ENCODE measurements at places on chromosomes 11 and 22.

DNA sequence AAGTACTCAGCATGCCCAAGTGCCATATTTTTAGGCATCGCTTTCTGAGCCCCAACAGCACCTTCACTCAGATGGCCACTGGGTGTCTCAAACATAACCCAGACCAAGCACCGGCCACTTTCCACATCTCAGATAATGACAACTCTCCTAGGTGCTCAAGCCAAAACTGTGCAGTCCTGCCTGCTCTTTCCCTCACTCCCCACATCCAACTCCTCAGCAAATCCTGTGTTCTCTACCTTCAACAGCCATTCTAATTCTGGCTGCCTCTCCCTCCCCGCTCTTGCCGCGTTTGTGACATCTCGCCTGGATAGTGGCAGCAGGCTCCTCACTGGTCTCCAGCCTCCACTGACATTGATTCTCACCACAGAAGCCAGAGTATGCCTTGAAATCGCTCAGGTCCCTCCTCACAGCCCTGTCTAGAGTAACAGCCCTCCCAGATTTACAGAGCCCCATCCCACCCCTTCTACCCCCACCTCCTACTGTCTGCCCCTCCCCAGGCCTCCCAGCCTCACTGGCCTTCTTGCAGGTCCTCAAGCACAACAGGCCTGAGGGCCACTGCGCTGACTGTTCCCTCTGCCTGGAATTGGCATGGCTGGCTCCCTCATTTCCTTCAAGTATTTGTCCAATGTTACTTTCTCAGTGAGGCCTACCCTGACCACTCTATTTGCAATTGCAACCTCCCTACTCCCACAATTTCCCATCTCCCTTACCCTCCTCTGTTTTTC, 1.3 kb upstream of the PHETA2 start:
- no peak for DNase-seq

DNA sequence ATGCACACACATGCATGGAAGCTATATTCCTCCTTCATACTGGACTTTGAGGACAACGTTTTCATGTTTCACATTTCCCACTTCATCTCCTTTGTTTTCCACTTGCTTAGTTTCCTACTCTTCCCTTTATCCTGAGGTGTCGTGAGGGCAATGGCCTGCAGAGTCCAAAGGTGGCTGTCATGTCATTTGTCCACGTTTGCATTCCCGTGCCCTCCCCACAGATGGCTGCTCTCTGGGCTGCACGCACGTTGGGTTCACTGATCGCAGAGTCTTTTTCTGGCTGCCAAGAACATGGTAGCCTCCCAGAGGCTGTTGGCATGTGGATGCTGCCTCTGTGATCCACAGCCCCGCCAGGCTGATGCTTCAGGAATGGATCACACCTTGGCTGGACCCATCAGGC, 256.0 kb downstream of the ST3GAL4 start:
- no peak for DNase-seq

GRCh38 chr11:70694371-70694770, 296.0 kb downstream of the CTTN start:
- no peak for DNase-seq

DNA sequence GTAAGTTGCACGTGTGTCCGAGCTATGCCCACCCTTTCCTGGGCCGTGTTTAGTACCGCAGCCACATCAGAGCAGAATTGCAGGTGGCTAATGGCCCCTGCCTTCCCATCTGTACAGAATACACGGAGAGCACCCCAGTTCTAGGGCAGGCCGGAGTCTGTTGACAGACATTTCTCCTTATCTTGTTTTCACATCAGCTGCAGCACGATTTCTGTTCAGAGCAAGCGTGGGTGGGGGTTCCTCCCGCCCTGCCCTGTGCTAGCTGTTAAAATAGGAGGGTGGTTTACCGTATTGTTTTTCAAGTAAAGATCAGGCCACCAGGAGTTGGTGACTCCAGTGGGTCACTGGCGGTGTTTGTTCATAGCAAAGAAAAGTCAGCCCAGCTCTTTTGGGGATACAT, 41.1 kb downstream of the UBASH3B start:
- no peak for DNase-seq

GRCh38 chr11:115653076-115653475, 148.9 kb upstream of the CADM1 start:
- no peak for DNase-seq

GRCh38 chr11:40215556-40215955, 1243.9 kb downstream of the LRRC4C start:
- DNase-seq, result no peak

DNA sequence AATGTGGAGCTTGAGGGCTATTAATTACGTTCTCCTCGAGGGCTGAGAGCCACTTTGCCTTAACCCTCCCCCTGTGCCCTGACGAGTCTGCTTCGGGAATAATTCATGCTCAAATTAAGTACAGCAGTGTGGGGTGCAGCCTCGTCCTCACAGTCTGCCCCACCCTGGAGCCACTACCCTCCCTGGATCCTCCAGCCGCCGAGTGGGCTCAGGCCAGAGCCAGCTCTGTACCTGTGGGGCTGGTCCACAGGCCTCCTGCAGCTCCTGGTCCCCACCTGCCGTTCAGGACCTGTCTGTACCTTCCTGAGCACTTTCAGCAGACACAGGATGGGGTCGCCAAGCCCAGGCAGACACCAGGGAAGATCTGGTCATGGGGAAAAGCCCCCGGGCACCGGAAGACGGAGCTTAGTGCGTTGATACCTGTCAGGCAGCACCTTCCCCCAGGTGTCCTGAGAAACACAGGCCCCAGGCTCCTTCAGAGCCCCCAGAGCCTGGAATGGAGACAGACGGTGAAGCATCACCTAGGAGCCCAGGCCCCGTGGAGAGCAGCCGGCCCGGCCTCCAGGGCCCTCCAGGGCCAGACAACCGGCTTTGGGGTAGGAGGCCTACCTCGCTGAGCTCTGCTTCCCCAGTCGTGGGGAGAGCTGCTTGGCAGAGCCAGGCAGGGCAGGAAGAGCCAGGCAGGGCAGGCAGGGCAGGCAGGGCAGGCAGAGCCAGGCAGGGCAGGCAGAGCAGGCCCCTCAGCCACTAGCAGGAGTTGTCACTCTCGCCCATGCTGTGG, 9.7 kb downstream of the TSPAN32 start:
- no peak for DNase-seq

- no peak for DNase-seq
Observed at GRCh38 chr11:71119656-71120269, 132.6 kb downstream of the SHANK2 start.

DNA sequence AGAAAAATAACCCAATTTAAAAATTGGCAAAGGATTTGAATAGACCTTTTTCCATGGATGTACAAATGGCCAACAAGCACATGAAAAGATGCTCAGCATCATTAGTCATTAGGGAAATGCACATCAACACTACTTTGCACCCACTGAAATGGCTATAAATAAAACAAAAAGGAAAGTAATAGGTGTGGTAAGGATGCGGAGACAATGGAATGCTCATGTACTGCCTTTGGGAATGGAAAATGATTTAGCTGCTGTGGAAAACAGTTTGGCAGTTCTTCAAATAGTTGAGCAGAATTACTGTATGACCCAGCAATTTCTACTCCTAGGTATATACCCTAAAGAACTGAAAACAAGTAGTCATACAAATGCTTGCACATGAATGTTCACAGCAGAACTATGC, 37.4 kb downstream of the LARGE2 start:
- DNase-seq, result no peak

GRCh38 chr11:128210148-128210940, 377.0 kb downstream of the ETS1 start:
- peak; percentile 26 for DNase-seq

- DNase-seq, result no peak
Observed at GRCh38 chr11:63944987-63945386, 6.2 kb downstream of the NAA40 start.

DNA sequence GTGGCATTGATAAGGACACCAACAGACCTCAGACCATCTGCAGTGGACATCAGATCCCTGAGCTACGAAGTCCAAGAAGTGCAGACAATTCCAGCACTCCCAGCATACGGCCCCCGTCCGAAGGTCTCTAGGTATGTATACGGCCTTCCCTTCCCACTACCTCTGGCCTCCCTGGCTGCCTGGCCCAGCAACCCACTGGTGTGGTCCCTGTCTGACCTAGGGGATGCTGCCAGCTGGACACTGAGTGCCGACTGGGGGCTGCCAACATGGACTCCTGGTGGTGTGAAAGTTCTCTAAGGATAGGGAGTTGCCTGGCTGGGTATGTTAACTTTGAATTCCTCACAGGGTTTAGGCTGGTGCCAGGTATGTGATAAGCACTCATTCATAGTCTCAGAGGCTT, 17.5 kb upstream of the TEF start:
- no peak for DNase-seq

DNA sequence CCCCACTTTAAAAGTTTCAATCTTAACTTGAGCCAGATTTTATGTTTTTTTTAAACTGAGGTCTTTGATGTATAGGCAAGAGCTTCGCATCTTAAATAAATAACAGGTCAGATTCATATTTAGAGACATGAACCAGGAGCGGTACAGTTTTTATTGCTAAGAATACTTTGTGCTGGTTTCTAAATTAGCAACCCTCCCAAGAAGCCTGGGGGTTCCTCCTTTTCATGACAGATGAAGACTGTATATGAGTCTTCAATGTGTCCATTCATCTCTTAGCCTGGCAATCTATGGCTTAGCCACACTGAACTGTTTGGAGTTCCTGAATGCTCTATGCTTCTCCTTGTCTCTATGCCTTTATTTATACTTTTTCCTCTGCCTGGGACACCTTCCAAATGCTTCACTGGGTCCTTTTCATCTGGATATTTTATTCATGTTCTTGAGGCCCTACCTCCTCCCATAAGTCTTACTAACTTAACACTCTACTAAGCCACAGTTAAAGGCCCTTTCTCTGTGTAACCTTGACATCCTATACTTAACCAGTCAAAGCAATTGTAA, 338.6 kb downstream of the INSC start:
- DNase-seq, result no peak

GRCh38 chr11:57751676-57752253, at the start of gene BTBD18:
Gene BTBD18, minus strand, starts transcription at chr11:57751819. Its CDS starts 631 bp downstream, at chr11:57751188.
- peak; percentile 43 for DNase-seq

GRCh38 chr11:7927635-7928034, 3.4 kb downstream of the OR10A6 start:
- DNase-seq, result no peak

DNA sequence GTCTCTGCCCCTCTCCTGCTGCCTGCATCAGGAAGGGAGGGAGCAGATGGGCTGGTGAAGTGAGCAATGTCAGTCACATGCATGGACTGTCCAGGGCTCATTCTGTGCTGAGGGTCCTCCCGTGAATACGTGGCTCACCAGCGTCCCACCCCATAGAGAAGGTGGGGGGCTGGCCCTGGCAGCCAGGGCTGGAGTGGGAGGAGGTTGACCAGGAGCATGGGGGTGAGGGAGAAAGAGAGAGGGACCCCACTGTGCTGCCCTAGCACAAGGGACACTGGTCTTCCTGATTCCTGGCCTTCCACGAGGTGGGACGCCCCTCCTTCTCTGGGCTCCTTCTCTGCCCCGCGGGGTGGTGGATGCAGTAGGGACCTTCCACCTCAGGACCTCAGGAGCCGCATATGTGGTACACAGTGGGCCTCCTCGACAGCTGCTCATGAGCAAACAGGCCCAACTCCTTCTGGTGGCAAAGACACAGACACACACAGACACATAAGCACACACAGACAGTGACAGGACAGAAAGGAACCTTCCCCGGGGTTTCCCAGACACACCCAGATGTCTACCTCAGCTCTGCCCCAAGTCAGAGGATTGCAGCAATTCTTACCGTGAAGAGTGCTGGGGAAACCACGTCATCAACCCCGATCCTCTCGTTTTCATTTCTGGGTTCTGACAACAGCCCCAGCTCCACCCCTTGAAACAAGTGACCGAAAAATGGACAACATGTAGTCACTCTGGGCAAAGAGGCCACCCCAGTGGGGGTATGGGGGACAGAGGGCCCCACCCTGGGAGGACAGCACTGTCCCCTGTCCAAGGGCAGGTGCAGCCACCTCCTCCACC, 3.6 kb upstream of the APOBEC3A start:
- DNase-seq, result no peak

DNA sequence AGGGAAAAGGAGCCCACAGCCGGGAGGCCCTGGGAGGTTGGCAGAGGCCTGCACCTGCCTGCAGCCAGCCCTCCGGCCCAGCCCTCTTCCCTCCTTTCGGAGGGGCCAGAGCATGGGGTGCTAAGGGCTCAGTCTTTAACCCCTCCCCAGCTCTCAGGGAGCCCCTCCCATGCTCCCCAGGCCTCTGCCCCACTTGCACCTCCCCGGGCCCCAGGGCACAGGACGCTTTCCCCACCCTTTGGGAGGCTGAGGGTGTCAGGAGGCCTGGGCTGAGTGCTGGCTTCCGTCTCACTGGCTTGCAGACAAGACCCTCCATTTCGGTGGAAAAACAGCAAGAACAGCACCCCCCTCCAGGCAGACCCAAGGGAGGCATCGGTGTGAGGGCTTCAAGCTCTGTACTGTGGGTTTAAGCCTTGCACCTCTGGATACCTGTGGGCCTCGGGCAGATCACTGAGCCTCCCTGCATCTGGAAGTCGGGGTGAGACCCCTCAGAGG, 7.3 kb downstream of the ASCL2 start:
- no peak for DNase-seq

DNA sequence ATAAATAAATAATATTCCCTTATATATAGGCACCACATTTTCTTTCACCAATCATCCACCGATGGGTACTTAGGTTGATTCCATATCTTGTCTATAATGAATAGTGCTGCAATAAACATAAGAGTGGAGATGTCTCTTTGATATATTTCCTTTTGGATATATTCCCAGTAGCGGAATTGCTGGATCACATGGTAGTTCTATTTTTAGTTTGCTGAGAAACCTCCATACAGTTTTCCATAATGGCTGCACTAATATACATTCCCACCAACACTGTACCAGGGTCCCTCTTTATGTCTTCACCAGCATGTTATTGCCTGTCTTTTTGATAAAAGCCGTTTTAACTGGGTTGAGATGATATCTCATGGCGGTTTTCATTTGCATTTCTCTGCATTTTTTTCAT, 23.6 kb downstream of the PAMR1 start:
- no peak for DNase-seq

- DNase-seq, result peak; percentile 23
Observed at GRCh38 chr11:28107191-28107749, 686 bp downstream of the KIF18A start.

DNA sequence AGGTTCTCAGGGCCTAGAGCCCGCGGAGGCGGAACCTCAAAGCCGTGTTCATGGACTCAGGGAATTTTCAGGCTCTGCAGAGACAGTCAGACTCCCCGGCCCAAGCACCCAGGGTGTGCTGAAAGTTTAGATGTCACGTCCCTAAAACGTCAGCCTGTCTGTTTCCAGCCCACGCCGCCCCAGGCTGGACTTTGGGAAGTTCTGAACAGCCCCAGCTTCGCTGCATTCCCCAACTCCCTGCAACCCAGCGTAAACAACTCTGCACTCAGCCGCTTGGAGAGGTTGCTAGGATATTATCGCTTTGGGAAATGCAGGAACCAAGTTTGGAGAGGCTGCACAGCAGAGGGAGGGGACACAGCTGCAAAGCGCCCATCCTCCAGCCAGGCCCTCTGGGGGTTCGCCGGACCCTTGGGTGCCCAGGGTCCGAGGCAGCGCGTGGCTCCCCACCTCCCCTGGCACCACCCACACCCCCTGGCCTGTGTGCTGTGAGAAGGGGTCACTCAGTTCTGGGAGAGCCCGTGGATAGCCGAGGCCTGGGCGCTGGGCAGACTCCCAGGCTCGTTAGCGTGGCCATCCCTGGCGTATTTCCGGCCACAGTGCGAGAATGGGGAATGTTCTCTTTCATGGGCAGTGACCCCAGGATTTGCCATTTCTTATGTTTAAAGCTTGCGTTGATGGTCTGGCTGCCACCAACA, 120.5 kb upstream of the FGF3 start:
- DNase-seq, result no peak

- no peak for DNase-seq
Observed at GRCh38 chr11:87280143-87280542, 242.4 kb downstream of the TMEM135 start.

- DNase-seq, result no peak
Observed at GRCh38 chr11:119935349-119935925, 202.5 kb downstream of the TRIM29 start.

- DNase-seq, result no peak
Observed at GRCh38 chr11:115580927-115581680, 76.9 kb upstream of the CADM1 start.

Data from NCI-H510A treated with DMSO at 0.1 percent for 48 hours (cell line).